Smooth muscle cell of the coronary artery (primary cell): ENCODE measurements at places on chromosomes 16 and 17. TPM values are rescaled to one million over a fixed set of nuclear protein-coding genes. Genes with fewer than 3 reads are reported as not detected.

MEFV gene
- 0.15 TPM in 1 of 2 replicates, not detected in the other for total RNA-seq

NXPH3 gene
- 1.4 and 1.5 TPM in 2 replicates for total RNA-seq

EPOP gene
- total RNA-seq: 0.12 and 0.90 TPM in 2 replicates

ABCA3 gene
- total RNA-seq: 1.2 and 1.7 TPM in 2 replicates

MAZ gene
- 166 and 189 TPM in 2 replicates for total RNA-seq
